Activated T-cell treated with anti-CD3 and anti-CD28 coated beads, Interleukin-2, amount 50 U/mL, for 1 hour (primary cell): ENCODE measurements at places on chromosomes 2 and 18.

DNA sequence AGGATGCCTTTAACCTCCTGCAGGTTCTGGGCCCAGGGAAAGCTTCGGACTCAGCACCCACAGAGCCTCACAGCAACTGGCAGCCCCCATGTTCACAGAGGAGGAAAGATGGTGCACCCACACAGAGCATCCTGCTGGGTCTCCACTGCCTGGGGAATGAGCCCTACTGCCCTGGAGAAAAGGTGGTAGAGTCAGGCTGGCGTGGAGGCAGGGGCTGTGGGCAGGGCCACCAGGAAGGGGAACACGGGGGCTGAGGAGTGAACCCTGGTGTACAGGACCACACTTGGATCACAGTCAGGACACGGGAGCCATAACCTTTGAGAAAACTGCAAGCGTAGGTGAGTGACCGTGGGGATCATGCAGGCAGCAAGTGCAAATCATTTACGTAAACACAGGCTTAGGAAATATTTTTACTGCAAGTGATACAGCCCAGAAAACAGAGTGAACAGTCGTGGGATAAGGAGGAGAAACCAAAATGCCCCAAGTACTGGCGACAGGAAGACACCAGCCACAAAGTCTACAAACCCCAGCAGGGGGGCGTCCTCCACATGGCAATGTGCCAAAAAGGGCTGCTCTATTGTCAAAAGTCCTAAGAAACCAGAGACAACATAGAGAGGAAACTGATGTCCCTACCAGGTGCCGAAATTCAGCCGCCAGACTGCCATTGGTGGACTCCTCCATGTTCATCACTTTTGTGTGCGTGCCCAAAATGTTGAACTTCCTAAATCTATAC lies 27.6 kb downstream of the STAT1 start:
- no peak for DNase-seq

DNA sequence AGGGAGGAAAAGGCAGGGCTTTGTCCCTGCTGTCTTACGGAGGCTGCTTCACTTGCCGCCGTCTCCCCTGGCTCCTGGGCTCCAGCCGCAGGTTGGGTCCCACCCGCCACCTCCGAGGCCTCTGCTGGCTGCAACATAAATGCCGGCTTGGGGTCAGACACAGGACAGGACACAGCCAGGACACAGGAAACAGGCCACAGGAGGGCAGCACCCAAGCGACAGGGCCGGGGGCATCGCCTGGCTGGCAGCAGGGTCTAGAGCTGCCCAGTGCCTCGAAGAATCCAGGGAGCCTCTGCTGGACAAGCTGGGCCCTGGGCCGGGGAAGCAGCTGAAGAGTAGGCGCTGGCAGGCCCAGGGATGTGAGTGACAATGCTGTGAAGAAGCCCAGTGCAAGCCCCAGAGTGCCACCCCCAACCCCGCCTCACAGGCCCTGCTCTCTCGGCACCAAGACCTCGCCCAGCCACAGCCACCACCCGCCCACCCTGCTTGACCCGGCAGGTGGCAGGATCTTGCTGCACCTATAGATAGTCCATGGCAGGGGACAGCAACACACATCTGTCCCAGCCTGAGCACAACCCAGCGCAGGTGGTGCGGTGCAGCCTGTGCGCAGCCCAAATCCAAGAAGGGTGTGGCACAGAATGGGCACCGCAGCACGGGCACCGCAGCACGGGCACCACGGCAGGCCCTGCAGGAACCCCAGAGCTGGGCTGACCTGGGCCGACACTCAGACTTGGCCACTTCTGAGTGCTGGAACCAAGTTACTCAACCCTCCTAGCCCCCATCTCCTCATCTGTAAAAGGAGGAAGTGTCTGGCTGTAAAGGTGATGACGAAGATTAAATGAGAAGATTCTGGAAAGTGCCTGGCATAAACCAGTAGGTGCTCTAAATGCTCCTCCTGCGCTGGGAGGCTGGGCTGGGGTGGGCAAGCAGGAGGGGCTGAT lies 55.6 kb downstream of the BIN1 start:
- DNase-seq = peak; percentile 12

- DNase-seq = no peak
These were observed 84.9 kb downstream of the ST6GAL2 start for GRCh38 chr2:106800976-106801655.

DNA sequence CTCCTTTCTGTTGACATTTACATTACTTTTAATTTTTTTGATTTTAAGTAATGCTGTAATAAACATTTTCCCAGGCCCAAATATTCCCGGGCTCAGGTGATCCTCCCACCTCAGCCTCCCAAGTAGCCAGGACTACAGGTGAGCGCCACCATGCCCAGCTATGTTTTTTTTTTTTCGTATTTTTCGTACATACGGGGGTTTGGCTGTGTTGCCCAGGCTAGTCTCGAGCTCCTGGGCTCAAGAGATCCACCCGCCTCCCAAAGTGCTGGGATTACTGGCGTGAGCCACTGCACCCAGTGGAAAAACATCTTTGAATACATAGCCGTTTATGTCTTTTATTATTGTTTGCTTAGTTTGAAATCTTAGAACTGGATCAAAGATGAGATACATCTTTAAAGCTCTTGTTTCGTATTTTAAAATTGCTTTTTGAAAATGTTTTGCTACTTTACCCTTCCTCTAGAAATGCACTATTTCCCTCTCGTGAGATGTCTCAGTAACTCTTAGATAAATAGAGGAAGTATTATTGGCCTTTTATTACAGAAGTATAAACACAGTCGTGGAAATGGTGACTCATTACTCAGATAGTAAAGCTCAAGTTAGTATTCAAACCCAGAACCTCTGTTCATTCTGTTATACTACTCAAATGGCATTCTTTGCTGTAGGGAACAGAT lies 2.4 kb downstream of the SMCHD1 start:
- DNase-seq = no peak

DNA sequence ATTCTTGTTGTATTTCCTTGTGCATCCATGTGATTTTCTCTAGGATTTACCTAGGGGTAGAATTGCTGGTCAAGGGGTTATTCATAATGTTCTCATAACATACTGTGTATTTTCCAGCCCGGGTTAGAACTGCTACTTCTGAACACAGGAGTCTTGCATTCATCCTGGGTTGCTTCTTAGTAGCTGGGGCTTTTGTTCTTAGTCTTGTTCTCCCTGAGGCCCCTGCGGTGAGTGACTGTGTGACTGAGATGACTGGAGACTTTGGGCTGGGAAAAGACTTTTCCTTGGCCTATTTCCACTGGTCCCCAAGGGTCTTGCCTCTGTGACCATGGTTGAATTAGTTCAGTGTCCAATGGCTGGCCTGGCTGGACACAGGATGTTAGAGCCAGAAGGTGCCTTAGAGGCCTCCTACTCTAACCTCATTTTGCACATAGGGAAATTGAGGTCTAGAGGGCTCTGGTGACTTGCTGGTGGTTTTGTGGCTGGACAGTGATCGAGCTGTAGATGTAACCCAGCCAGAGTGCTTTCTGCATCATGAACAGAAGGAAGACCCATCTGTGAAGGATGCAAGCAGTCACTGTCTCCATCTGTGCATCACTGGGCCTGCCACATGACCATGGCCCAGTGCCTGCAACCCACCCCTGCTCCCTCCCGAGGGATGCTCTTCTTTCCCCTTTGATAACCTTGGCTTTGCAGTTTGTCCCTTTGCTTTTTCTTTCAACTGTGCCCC lies 233.3 kb downstream of the FHOD3 start:
- DNase-seq = no peak

DNA sequence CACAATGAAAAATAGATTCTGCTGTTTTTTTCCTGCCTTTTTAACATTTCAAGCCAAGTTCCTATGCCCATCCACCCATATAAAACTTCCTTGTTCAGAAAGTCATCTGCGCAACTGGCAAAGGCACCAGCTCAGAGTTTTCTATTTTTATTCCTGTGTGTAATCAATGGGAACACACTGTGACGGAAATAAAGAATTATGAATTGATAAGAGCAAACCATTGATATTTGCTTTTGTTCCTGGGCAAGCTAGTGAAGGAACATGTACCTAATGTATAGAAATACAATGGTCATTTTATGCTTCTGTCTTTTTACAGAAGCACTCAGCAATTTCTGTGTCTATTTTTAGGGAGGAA lies 30.8 kb upstream of the AAK1 start:
- no peak for DNase-seq

DNA sequence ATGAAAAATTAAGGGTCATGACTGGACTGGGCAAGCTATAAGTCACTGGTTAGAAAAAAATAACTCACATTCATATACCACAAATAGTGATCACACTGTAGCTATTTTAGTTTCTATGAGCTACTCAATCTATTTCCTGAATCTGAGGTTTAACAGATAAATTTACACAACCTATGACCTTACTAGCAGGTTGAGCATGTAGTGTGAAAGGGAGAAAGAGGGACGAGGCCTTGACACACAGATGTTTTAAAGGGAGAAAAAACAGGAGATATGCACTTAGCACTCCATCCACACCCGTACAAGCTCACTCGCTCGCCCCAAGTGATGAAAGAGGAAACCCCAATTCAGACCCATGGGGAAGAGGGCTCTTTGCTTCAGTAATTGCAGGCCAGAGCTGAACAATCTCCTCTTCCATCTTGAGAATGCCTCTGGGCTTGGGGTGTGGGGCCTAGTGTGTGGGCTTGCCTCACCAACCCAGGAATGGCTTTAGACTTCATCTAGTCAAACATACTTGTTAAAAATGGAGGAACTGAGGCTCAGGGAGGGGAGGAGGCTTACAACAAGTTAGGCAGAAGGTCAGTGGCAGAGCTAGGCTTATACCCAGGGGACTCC lies 10.7 kb downstream of the CYRIA start:
- no peak for DNase-seq

GRCh38 chr2:237527766-237528165 lies 38.6 kb upstream of the PRLH start:
- no peak for DNase-seq

- DNase-seq = no peak
These were observed 99.7 kb downstream of the ICA1L start for GRCh38 chr2:202771741-202772460.

DNA sequence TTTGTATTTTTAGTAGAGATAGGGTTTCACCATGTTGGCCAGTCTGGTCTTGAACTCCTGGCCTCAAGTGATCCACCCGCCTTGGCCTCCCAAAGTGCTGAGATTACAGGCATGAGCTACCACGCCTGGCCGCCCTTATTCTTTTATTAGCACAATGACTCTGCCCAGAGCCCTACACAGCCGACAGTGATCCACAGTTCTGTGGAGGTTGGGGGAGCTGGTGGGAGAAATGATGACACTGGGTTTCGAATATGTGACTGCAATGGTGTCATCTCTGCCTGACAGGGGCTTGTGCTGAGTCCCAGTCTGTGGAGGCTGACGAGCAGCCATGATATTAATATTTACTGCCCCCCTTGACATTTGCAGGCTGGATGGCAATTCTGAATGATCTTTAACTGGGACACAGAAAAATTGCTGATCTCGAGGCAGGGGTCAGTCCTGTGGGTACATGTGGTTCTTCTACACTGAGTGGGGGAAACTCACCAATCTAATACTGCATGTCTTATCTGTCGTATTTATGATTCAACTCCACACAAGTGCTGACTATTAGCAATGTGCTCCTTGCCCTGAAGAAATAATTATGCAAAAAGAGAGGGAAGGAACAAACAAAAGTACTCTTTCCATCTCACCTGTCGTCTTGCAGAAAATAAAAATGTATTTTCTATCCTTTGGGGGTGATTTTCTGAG lies 6.3 kb upstream of the CTAGE1 start:
- no peak for DNase-seq

- DNase-seq = no peak
These were observed 44.9 kb downstream of the MYO7B start for GRCh38 chr2:127580167-127581049.

- DNase-seq = no peak
These were observed at the start of gene FHOD3 for GRCh38 chr18:36297417-36298125. TSS of gene FHOD3 (plus strand) at chr18:36297713. CDS start at chr18:36297836, 123 bp downstream.

DNA sequence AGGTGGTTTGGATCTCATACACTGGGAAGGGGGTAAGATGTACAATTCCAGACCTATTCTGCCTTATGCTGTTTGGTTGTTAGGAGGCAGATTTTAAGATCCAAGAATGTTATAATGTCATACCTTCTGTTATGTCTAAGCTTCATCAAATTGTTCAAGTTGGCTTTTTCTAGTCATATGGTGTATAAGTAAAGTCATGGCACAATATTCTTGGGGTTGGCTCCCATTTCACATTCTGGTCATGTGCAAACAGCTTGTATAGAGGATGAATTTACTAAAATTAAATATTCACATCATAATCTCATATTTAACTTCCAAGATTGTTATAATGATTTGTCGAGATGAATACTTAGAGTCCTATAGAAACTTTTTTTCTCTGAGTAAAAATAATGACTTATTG lies 424.9 kb upstream of the HNMT start:
- no peak for DNase-seq

DNA sequence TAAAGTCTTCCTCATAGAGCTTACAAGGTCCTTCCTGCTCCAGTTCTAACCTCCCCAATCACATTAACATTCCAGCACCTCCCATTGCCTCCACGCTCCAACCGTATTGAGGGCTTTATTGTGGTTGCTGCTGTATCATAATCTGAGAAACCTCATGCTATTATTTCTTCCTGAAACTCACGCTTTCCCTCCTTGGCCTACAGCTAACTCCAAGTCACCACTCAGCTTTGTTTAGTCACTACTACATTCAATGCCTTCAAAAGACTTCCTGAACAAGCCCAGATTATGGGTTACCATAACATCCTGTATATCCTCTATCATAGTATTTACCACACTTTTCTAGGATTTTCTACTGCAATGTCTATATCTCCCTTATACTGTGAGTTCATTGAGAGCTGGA lies 230.4 kb downstream of the IKZF2 start:
- DNase-seq = no peak
